Common myeloid progenitor, CD34-positive (primary cell): ENCODE measurements at places on chromosomes 7 and 10.

DNA sequence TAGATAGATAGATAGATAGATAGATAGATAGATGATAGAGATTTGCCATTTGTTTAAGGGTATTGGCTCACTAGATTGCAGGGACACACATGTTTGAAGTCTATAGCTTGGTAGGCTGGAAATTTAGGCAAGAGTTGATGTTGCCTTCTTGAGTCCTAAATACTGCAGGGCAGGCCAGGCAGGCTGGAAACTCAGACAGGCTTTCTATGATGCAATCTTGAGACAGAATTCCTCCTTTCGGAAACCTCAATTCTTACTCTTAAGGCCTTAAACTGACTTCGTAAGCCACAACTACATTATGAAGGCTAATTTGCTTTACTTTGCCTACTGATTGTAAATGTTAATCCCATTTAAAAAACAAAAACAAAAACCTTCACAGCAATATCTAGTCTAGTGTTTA lies 322.9 kb upstream of the AKR1E2 start:
- DNase-seq = no peak

DNA sequence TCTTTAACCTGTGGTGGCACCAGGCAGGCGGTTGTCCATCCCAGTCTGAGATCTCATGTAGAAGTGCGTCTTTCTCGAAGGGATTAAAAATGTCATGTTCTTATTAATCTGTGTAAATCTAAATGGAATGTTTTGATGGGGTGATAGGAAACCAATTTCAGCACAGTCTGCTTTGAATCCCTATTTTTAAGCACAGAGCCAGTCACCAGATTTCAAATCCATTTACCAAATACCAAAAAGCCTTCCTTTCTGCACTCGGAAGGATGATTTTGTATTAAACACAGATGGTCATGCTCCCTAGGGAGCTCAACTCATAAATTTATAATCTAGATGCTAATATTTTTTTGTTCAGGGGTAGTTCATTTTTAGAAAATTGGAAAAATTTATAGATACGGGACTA lies 160.6 kb upstream of the AOAH start:
- DNase-seq = no peak

- no peak for DNase-seq
Observed at GRCh38 chr7:44277391-44277790, 48.0 kb downstream of the CAMK2B start.

GRCh38 chr7:75718390-75719031 lies 20.2 kb downstream of the HIP1 start:
- no peak for DNase-seq

GRCh38 chr7:91571601-91572000 lies 307.4 kb downstream of the FZD1 start:
- no peak for DNase-seq

GRCh38 chr7:72504061-72504706 lies 92.0 kb upstream of the CALN1 start:
- no peak for DNase-seq

DNA sequence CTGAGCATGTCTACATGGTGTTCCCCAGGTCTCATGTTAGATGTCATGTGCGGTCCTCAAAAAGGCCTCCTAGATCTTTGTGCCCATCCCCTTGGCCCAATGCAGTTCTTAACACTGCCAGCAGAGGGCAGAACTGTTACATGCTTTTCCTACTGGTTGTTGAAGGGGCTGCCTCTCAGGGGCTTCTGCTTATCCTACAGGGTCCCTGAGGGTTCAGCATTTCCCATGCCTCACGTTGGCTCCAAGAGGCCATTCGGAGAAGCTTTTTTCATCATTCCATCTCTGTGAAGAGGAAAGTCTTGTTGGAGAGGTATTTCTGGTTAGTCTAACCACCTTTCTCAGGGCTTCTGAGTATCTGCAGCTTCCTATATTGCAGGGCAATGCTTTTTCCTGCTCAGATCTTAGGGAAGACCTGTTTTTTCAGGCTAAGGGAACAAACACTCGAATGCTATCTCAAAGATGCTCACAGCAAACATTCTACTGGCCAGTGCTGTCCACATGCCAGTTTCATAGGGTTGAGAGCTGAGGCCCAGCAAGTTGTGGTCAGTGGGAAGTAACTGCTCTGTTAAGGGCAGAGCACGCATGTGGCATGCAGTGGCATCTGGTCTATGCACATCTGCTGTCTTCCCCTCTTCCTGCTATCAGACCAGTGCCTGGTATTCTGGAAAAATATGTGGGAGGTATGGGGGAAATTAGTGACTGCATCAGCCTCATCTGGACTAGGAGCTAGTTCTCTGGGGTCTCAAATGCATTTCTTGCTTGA lies 31.5 kb downstream of the MBL2 start:
- peak; percentile 78 for DNase-seq

DNA sequence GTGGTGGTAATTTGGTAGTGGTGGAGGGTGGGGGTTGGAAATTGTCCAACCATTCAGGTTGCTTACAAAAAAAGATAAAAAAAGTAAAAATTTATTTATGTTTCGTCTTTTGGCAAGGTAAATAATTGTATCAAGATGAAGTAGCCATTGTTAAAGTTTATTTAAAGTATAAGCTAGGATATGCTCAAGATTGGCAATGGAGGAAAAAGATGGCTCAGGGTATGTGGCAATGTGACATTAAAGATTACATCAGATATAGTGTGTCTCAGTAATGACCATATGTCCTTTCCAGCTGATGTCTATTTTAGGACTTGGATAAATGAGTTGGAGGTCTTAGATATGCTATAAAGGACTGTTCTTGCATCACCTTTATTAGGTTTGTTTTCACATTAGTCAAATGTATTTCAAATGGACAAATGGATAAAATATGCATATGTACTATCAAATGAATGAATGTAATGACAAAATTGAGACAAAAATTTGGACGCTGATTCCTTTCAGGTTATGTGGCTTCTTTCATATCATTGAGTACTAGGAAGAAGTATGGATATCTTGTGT lies 60.9 kb downstream of the ST7 start:
- no peak for DNase-seq

- no peak for DNase-seq
Observed at GRCh38 chr7:540997-541396, 21.4 kb upstream of the PDGFA start.

GRCh38 chr7:80135309-80136104 lies 876 bp downstream of the GNAI1 start:
- no peak for DNase-seq

DNA sequence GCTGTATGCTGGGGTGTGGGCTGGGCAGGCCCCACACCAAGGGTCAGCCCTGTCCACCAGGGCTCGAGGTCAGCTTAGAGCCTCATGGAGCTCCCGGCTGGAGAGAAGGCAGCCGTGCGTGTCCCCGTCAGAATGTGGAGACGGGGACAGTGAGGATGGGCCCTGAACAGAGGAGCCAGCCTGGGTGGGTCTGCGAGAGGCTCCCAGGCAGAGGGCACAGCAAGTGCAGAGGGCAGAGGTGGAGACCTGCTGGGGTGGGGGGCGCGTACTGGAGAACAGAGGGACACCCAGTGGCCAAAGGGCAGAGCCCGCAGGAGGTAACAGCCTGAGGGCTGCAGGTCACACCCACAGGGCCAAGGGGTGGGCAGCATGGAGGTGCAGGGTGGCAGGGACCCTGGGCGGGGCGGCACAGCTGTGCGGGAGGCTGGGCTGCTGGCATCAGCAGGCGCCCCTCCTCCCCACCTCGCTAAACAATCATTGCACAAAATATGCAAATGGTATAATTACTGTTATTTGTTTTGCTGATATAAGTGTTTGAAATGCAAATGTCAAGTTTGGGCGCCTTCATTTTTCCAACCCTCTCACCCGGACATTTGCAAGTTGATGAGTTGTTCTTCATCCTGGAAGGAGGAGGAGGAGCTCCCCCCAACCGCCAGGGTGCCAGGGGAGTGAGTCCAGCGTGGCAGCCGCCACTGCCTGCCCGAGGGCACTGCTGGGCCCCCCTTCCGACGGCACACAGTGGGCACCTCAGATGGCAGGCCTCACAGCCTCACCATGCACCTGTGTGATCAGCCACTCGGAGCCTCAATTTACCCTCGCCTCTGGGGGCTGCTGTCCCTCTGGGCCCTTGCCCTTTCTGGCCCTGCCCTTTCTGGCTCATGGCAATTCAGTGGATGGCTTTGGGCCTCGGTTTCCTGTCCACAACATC lies 35.0 kb downstream of the ELFN1 start:
- no peak for DNase-seq

DNA sequence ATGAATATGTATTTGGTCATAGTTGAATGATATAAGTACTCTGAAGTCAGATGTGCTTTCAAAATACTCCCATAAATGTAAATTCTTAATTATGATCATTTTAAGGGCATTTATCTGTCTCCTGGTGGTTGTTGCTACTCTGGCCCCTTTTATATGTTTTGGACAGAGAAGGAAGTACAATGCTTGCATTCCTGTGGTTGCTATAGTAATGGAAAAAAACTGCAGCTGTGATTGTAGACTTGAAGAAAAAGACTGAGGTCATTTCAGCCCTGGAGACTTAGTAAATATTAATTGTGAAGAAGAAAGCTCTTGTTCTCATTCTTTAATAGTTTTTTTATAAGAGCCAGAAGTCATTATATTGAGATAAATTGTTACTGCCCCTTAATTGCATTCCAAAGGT lies 70.2 kb upstream of the FERD3L start:
- peak; percentile 35 for DNase-seq

GRCh38 chr10:69329721-69330178 lies 51.5 kb downstream of the HK1 start:
- DNase-seq = no peak

GRCh38 chr7:141362580-141363435 lies 188.4 kb upstream of the AGK start:
- no peak for DNase-seq

GRCh38 chr10:28046579-28046978 lies 47.7 kb upstream of the ODAD2 start:
- DNase-seq = no peak

DNA sequence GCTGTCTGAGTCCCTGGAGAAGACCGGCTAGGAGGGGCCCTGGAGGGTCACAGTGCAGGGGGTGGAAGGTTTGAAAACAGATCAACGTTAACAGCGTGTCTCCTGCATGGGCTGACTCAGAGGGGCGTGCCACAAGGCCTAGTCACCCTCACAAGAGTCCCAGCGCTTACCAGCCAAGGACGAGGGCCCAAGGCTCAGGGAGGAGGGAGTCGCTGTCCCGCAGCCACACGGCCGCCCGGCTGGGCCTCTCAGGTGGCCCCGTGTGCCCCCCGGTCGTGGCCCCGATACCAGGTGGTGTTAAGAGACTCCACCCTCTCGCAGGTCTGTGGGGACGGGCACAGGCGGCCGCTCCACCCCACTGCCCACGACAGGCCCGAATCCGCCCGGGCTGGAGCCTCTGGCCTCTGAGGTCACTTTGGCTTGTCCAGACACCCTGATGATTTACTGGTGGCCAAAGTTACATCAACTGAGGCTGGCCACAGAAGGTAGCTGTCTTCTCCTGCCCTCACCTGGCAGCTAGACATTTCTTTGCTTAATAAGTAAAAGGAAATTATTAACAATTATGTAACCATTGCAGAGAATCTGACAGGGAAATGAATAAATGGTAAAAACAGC lies 34.0 kb downstream of the FAM20C start:
- DNase-seq = no peak

DNA sequence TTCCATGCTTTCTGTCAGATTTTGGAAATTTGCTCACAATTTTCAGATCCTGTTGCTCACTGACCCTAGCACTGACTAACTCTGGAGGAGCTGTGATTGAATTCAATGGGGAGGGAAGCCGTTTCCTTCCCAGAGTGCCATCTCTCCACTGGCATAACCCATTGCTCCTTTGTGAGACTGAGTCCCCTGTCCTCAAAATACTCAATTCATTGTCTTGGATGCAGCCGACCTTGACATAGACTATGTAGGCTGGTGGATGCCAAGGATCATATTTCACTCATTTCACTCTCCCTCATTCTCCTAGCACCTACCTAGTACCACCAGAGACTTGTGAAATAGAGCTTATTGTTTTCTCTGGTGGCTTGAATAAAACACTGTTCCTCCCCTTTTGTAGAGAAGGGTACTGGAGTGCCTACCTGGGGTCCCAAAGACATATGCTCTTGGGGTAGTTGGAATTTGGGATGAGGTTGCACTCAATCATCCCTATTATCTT lies 511.3 kb upstream of the ZMIZ1 start:
- DNase-seq = no peak

- no peak for DNase-seq
Observed at GRCh38 chr7:55903985-55904759, 16.9 kb downstream of the ZNF713 start.

DNA sequence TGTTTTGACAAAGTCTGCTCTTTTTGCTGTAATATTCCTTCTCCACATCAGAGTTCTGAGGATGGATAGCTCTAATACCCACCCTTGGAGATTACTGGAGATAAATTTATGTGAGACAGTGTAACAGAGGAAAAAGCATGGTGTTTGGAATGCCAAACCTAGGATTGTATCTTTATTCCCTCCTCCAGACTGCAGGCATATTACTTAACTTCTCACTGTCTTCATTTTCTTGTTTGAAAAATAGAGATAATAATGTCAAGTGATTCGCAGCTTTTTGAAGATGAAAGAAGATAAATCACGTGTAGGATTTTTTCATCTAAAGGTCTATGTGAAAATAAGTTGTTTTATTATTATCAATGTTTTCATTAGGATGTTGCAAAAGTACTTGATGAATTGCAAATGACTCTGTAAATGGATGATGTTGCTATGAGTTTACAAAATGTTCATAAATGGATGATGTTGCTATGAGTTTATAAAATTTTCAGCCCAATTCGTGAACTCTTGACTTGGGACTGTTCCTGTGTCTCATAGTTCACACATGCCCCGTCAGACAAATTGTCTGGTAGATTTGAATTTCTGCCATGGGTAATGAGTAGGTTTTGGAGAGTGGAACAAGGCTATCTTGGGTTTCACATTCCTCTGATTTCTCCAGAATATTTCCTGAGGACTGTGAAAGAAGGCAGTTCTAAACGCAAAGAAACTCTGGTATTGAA lies 113.1 kb upstream of the IGFBP3 start:
- DNase-seq = no peak

DNA sequence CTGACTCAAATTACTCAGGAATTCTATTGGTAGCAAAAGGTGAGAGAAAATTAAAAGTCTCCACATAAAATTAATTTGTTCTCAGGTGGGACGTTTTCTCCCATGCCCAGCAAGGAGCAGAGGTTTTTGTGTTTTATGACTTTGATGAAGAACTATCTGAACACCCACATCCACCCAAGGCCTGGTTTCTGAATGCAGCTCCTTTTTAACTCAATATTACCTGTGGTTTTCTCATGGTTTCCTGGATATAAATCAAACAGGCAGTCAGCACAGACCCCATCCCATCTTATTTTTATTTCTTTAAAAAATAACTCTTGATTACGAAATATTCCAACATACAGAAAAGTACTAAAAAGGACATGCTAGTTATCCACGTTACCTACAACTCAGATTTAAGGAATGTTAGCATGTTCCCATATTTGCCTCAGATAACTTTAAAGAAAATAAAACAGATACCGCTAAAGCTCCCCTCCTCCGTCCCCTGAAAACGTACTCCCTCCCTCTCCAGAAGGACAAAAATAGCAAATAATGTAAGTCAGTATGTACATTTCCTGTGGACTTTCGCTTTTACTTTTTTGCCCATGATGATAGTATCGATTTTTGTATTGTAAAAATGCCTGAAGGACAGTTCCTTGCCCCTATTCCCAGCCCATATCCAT lies 43.4 kb downstream of the GLI3 start:
- DNase-seq = peak; percentile 84
